ENCODE measurements at places on chromosomes 5 and 9.

DNA sequence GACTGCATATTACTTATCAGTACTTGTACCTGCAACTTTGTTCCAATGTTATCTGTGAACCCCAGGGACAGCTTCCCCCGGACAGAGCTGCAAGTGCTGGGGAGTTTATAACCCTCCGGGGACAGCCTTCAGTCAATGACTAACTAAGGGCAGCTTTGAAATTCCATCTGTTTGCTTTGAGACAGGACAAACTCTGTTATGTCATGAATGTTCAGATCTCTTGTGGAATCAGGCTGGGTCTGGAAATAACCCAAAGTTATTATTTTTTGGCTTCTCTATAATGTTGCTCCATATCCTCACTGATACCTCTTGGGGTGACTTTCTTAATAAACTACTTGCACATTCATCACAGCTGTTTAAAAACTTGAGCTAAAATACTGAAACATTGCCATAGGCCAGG, 617.5 kb upstream of the TLE4 start:
- peak; percentile 19 for DNase-seq

DNA sequence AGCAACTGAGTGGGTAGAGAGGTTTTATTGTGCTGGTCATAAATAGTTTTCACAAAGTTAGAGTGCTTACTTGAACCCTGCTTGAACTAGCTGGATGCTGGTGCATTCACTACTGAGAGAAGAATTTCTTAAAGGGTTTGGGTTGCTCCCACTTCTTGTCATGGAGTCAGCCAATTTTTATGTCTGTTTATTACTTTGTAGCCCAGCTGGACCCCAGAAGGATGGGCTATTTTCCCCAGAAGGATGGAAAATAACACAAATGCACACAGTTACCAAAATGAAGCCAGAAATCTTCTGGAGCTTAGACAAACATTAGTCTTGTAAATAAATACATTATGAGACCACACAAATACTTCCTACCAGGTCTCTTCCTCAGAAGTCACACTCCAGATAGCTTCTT, 480.8 kb upstream of the TNC start:
- no peak for DNase-seq

GRCh38 chr9:136701668-136702053, 10.7 kb upstream of the DIPK1B start:
- no peak for DNase-seq

DNA sequence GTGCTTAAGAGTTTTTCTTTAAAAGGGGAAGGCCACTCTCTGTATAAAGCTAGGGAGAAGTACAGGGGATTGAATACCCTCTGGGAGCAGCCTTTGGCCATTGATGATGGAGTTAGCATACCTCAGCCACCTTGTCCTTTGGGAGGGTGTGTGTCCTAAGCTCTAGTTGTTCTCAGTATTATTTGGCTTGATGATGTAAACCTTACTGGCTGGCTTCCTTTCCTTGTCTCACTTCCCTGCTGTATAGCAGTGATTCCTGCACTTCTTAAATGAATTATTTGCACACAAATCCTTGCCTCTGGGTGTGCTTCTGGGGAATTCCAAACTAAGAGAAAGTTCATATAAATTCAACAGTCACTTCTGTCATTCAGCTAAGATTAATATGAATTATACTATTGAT, 234.9 kb upstream of the RIOK2 start:
- no peak for DNase-seq

DNA sequence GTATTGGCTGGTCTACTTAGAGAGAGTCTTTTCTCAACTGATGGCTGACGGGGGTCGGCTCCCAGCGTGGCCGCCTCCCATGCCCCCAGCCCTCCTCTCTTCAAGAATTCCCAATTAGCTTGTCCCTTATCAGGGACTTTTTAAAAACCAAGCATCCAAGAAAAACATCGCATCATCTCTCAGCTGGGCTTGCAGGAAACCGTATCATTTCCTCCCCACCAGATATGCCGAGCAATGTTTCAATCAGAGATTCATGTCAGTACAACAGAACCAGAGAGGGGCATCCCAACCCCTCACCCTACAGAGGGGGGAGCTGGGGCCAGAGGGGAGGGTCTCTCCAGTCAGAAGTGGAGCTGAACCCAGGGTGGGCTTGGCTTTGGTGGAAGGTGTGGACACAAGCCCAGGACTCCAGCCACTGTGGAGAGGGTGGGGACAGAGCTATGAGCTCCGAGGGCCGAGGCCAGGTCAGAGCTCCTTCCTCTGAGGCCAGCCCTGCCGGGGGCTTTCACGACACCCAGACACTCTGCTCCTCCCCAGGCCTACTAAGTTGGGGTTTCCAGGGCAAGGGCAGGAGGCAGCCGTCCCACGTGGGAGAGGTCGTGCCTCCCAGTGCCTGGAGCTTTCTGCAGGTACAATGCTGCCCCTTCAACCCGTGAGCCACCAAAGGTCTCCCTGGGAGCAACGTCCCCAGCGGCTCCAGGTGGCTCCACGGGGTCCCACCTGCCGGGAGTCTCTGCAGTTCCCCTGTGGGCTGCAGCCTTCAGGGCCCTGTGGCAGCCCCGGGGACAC, 39.0 kb upstream of the TMEM250 start:
- DNase-seq, result no peak

DNA sequence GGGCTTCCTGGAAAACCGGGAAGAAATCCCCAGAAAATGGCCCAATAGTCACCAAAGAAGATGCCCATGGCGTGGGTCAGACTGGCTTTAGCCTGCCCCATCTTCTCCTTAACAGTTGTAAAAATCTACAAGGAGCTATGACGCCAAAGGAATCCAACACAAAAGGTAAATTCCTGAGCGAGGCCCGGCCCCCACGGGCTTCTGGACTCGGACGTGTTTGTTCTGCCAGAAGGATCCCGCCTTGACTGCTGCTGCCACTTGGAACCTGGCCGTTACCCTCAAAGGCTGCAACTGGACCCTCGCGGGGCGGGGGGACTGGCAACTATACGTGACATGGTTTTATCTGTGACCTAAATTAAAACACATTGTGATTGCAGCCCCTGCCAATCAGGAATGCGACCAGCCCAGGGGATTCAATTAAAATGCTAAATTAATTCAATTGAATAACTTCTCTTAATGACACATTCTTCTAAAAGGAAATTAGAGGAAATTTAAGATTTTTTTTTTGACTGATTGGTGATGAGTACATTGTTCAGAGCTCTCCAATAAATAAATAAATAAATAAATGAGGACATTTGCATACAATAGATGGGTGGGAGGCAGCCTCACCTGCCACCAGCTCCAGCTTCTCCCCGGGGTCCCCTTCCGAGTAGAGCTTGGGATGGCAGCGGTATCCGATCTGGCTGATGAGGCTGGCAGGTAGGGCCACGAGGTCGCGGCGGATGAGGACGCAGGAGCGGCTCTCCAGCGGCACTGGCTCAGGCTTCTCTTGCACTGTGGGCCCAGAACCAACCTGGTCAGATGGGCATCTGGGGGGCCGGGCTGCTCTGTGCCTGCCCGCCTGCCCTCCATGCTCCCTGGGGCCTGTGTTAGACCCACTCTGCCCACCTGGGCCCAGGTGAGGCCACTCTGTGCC, 54.7 kb upstream of the UBAC1 start:
- DNase-seq, result no peak

- no peak for DNase-seq
Observed at GRCh38 chr9:90909747-90910283, 108.2 kb downstream of the SYK start.

- peak; percentile 92 for DNase-seq
Observed at GRCh38 chr5:2757563-2758351, 6.3 kb upstream of the IRX2 start.

DNA sequence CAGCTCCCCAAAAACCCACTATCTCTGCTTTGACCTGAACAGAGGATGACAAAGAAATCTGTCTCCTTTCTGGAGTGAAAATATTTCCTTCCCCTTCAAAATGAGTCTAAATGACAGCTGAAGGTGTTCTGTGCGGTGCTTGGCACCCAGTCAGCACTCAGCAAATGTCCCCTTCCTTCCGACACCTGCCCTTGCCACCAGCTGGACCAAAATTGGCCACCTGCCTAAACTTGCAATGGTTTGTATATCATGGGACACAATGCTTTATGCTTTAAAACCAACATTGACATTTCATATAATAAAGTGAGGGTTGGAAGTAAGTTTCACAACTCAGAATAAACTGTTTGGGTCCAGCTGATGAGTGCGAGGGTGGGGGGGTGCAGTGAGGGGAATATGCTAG, 7.5 kb upstream of the TTC1 start:
- no peak for DNase-seq

DNA sequence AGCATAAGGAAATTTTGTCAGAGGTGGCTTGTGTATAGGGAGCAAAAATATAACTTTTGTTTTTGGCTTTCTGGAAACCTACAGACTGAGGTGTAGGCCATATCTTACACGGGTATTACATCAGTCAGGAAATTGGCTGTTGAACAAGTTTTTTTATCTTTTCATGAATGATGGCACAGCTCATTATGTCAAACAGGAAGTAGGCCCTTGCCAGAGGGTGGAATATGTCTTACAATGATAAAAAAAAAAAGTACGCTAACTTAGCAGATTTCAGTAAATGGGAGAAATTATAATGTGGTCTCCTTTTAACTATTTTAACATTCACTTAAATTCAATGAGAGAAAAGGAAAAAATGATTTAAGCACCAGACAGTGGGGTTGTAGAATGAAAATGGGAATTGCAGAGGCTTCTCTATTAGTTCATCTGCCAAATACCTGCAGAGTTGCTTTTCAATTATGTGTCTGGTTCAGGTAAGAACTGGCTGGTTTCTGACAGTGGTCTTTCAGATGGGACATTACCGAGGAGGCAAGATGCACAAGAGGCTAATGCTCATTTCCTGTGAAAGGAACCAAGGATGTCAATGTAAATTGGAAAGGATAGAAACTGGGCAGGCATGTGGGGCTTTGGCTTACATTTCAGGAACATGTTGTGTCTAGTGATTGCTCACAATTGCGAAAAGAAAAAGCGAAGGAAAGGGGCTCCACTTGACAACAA, 169.9 kb downstream of the NNT start:
- peak; percentile 54 for DNase-seq

GRCh38 chr9:89806371-89807100, 201.7 kb downstream of the GADD45G start:
- no peak for DNase-seq

DNA sequence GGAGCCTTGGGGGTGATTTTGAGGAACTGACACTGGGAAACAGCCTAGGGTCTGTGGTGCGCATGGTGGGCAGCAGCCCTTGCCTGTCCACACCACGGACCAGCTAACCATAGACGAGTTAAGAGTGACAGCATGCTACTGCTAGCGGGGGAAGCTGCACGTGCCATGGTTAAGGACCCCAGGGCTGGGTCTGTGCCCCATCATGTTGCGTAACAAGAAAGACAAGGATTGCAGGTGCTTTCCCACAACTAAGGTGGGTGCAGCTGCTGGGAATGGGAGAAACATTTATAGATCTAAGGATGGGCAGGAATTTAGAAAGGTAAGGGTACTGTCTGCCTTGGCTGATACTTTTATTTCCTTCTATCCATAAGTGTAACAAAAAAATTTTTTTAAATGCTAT, 17.9 kb upstream of the KCNMB1 start:
- DNase-seq, result no peak

GRCh38 chr9:82940376-82940775, 122.6 kb downstream of the RASEF start:
- DNase-seq, result no peak

DNA sequence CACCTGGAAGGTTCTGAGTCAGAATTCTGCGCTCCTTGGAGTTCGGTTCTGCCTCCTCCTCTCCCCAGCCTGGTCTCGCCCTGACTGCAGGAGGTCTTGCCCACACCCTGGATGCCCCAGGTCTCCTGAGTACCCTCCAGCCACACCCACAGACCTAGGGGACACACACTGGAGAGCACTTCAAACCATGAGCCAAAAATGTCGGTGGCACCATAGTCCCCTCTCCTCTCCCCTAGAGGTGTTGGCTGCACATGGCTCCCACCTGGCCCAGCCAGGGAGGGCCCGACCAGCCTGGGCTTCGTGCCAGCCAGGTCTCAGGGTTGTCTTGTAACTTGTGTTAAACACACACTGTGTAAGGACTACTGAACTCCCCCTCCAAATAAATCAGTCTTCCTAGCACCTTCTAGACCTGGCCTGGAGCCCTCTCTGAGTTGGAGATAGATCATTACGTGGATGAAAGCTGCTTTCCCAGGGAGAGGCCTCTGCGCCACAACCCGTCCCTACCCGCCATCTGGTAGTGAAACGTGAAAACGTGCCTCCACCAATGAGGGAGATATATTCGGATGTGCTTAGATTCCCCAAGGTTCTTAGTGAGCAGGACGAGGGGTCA, 49.9 kb upstream of the CTSL start:
- no peak for DNase-seq

- DNase-seq, result no peak
Observed at GRCh38 chr9:122138560-122139268, 20.9 kb downstream of the NDUFA8 start.

DNA sequence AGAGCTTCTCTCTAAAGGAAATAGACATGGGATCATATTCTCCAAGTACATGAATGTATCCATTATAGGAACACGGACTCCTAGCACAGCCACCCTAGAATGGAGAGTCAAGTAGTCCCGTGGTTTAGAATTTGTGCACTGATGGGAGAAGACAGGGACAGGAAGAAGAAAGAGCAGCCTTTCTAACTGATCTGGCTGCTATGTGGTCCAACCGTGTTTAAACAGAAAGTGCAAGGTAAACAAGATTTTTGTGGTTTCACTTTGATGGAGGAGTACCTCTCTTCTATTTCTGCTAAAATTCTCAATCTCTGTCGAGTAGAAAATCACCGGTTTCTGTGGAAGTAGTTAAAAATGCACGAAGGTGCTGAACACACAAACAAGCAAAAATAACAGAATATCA, 171.3 kb downstream of the ST8SIA4 start:
- DNase-seq, result no peak

DNA sequence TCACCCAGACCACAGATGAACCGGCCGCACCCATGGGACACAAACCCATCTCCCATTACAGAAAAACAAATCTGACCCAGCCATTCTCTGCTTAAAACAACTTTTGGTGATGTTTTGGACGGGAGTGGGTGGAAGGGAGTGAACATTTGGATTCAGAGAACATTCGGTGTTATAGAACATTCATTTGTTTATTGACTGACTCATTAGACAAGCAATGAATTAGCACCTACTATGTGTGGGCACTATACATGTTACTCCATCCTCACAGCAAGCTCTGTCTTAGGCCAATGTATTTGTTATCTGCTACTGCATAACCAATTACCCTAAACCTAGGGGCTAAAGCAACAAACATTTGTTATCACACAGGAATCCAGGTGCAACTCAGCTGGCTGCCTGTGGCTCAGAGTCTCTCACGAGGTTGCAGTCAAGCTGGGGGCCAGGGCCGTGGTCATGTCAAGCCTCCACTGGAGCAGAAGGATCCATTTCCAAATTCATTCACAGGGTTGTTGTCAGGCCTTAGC, 5.1 kb upstream of the ERGIC1 start:
- DNase-seq, result no peak

DNA sequence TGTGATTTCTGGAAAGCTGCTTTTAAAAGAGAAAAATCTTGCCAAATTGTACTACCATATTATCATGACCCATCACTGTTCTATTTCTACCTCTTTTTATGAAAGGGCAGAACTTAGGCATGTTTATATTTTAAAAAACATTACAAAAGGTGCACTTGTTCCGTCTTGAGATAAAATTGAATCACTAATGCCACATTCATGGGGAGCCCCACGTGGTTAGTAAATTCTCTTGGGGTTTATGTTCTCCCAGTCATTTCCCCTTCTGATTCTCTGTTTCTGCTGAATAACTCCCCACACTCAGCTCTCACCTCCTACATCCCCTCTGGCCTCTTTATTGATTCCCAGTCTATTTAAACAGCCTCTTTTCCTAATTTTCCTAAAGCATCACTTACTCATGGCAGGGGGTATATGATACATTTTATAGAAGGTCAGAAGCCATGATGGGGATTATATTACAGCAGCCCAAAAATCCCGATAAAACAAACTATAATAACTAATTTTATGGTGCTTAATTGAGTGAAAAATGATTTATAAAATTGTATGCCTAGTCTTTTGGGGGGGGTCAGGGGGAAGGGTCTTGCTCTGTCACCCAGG, 19.7 kb upstream of the VLDLR start:
- DNase-seq, result no peak
